Posterior vena cava (tissue), 2 donors: ENCODE measurements at places on chromosomes 5 and 9. TPM values are rescaled to one million over a fixed set of nuclear protein-coding genes. Genes with fewer than 3 reads are reported as not detected.

GRCh38 chr5:66498791-66499207 lies 97.4 kb upstream of the MAST4 start:
- DNase-seq, result no peak

- DNase-seq, result no peak
Measured at GRCh38 chr5:107619781-107620180, 51.0 kb downstream of the EFNA5 start.

SPATA31E1 gene
- not detected for total RNA-seq

GRCh38 chr9:128093011-128093410 lies 25.0 kb downstream of the SLC25A25 start:
- no peak for DNase-seq

DNA sequence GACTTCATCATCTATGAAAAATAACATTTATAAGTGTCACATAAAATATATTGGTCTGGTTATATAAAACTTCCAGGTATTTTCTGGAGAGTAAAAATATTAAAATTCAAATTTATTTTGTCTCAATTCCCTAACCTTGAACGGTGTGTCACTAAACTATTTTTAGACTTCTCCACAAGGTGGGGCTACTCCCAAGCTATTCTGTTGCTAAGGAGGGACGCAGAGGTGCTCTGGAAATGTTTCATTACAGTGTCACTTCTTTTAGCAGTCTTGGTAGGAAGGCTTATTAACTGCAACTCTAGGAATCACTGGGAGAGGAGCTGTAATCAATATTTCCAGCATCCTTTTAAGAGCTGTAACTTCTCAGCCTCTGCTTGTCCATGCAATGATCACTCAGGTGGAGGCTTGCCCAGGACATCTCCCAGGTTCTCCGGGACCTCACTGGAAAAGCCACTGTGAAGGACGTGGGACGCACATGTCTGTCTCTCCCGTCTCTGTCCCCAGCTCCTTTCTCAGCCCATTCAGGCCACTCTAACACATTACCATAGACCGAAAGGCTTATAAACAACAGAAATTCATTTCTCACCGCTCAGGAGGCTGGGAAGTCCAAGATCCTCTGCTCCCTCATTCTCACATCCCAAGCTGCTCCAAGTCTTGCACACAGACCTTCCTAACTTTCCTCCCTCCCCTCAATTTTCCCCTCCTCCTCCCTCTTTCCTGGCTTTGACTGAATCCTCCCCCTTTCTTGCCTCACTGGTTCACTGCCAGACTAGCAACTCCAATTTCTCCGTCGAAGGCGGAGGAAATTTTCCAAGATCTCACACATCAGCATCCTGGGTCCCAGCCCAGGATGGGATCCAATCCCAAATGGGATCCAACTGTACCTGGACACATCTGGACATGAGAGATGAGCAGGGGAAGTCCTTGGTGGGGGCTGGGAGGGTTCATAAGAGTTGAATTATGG lies 32.7 kb upstream of the DNAH5 start:
- DNase-seq, result no peak

GRCh38 chr5:117161718-117162335 lies 587.2 kb upstream of the SEMA6A start:
- no peak for DNase-seq

DNA sequence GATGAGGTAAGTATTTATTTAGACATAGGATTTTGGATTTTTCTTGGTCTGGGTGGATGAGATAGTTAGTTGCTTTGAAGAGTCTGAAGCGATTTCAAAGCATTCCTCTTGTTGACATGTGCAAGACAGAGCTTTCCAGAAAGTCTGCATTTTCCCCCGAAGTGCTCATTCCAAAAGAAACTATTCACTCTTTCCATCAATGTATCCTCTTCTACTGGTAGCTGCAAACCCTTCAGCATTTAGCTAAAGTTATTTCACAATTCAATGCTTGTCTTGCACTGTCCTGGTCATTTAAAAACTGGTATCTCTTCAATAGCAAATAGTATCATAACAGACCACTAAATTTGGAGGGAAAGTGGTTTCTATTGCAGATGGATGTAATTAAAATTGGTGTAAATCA lies 13.0 kb downstream of the NREP start:
- no peak for DNase-seq

DNA sequence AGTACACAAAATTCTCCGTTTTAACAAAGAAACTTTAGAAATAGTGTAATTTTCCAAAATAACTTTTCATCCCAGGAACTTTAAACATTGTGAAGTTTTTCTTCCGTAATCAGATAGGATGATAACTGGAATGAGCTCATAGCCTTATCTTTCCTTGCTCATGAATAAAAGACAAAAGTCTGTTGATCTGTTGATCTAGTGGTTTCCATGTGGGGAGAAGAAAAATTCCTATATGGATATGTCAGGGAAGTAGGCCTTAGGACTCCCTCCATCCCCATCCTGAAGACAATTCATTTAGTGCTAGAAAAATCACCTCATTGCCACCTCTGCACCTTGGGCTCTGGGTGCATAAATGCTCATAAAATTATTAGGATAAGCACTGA lies 266.6 kb downstream of the SMARCA2 start:
- DNase-seq, result no peak

DNA sequence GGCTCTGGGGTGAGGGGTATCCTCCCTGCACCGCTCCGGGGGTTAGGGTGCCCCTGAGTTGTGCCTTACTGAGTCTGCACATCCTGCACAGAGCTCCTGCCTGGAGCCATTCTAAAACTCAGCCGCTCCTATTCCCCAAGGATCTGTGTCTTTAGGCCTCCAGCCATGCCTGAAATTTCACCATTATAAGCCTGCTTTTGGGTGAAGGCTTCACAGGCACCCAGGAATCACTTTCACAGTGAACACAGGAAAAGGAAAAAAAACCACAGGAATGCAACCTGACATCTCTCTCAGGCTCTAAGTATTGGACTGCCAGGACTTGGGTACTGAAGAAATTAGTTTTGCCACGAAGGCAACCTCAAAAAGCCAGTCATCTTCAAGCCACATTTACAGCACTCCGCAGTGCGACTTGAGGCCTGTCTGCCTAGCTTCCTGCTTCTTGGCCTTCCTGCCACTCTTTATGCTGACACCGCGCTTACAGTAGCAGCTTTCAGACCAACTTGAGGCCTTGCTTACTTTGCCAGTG lies 30.9 kb downstream of the GALNT10 start:
- no peak for DNase-seq

CTNND2 gene
- total RNA-seq, result 1.6 TPM

GRCh38 chr5:132823481-132824050 lies 6.9 kb downstream of the SHROOM1 start:
- DNase-seq, result no peak

- no peak for DNase-seq
Measured at GRCh38 chr5:81300921-81301270, 491 bp upstream of the ZCCHC9 start.

GRCh38 chr5:84450617-84451414 lies 66.1 kb upstream of the EDIL3 start:
- DNase-seq, result no peak

FST gene
- 18.3 TPM for total RNA-seq

DNA sequence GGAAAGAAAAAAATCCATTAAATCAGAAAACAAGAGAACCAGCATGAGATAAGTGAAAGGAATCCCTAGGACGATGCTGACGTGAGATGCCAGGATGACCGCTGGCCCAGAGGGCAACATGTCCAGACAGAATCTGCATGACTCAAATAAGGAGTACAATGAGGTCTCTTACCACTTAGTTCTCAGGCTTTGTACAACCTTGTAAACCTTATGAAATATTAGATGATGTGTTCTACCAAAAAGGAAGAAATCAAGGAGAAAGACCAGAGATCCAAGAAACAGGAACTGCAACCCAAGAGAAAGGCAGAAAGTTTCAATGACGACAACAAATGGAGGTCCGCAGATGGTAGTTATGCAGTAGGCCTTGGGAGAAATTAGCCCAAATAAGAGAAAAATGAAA lies 2.8 kb upstream of the GPR150 start:
- DNase-seq, result no peak

DNA sequence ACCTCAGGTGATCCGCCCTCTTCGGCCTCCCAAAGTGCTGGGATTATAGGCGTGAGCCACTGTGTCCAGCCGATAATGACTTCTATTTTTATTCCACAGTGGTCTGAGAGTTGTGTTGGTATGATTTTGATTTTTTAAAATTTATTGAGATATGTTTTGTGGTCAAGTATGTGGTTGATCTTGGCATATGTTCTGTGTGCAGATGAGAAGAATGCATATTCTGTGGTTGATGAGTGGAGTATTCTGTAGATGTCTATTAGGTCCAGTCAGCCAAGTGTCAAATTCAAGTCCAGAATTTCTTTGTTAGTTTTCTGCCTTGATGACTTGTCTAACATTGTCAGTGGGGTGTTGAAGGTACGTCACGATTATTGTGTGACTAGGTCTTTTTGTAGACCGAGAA lies 338.2 kb upstream of the TARS1 start:
- no peak for DNase-seq

DNA sequence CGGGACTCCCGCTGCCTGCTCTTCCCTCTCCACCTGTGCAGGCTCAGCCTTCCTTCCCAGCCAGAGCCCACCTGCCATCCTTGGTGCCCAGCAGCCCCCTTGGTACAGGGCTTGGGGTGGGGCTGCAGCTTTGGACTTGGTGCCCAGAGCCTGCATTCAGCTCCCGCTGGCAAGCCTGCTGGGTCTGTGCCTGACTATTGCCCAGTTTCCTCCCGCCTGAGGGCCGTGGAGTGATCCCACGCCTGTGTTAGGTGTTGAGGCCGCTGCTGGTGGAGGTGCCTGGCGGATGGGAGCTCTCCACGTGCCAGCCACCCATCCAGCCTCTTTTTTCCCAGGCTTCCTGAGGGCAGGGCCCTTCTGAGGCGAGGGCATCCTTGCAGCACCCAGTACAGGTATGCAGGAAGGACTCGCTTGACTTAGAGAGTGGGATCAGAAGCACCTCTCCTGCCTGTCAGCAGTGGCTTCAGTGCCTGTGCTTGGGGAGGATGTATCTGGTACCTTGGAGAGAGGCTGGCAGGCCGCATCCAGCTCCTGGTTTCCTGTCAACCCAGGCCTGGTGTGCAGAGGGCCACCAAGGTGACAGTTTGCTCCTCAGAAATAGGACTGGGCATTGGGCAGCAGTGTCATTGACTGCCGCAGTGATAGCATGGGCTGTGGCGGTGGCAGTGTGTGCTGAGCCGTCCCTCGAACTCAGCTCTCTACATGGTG lies 7.8 kb downstream of the RXRA start:
- DNase-seq, result no peak

- no peak for DNase-seq
Measured at GRCh38 chr9:133560311-133560710, 25.8 kb downstream of the ADAMTSL2 start.

CNTNAP3 gene
- total RNA-seq, result 14.2 TPM

ADAMTS19 gene
- not detected for total RNA-seq

SURF4 gene
- total RNA-seq, result 130 TPM

DNA sequence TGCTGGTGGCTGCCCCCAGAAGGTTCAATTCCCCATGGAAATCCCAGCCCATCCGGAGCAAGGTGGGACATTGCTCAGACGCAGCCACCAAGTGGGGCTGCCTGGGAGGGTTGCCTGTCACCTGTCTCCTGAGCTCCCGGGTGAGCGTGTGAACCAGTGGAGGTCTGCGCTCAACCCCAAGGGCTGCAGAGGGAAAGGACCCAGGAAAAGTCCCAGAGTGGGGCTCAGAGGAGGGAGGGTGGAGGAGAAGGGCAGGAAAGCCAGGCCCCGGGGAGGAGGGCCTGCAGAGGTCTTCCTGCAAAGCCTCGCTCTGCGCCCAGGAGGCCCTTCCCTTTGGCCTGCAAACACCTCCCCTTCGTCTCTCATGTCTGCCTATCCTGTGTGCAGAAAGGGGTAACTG lies 119.5 kb upstream of the SARDH start:
- no peak for DNase-seq

DNA sequence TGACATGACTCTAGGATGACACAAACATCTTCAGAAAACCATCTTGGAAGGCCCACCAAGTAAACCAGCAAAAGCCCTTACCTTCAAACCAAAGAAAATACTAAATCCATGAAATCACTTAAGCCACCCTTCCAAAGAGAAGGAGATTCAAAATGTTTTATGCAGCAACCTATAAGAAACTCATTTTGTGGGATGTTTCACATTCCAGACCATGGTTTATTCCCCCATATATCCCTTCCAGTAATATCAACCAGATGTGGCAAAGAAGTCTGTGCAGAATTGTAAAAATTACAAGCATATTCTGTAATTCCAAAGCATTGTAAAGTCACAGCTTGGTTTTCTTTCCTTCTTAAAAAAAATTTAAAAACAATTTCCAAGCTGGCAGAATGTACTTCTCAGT lies 117.4 kb downstream of the SLIT3 start:
- no peak for DNase-seq

DNA sequence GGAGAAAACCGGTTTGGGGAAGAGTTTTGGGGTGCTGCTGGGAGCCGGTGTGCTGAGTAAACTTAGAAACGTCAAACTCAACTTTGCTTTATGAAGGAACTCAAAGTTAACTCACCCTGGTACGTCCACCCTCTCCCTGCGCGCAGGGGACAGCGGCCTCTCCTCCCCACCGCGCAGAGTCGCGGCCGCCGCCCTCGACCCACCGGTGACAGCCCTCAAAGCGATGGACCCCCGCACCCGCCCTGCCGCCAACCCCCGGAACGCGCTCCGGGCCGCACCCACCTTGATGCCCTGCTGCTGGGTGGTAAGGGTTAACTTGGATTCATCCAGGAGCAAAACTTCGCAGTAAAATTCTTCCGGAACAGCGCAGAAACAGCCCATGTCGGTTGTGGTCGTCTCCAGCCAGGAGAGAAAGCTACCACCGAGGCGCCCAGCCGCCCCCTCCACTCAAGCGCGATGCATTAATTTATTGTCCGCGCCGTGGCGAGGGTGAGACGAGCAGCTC lies 366 bp downstream of the EPB41L4A start:
- DNase-seq, result no peak

DNA sequence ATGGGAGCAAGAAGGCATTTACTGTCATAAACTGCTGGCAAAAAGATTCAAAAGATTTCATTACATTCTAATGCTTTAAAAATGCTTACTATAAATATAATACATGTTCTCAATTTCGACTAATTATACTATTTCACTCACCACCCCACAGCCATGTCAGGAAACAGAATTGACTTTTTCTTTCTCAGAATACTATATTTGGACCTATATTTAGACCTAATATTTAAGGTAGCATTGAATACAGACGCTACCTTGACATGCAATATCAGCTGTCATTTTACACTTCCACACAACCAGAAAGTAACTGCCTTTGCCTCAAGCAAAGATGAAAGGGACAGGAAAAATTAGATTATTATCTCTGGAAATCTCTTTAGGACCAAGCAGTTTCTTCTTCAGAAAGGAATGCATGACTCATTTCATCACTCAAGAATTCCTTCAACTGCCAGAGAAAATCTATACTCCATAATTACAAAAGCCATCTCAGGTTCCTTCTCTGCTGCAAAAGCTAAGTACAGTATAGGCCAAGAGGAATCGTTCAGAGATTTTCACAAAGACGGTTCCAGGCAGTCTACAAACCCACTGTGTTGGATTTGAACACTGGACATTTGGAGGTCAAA lies 11.8 kb upstream of the UBE2QL1 start:
- DNase-seq, result no peak

GRCh38 chr9:2802494-2802921 lies 41.4 kb downstream of the PUM3 start:
- DNase-seq, result no peak

DNA sequence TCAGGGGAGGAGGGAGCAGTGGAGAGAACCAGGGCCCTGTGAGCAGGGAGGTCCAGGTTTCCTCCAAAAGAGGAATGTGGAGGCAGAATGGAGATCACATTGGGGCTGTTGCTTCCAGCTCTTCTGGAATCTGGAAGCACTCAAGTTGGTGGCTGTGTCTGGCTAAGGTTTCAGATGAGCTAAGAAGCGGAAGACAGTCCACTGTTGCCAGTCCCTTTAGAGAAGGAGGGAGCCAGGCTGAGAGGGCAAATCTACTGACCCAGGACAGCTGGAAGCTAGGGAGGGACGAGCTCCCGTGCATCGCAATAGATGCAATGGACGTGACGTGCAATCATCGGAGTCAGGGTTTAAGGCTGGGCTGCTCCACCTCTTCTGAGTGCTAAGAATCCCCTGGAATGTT lies 71.2 kb downstream of the TENT4A start:
- no peak for DNase-seq
